Heart left ventricle (tissue), 16 donors: ENCODE measurements at places on chromosomes 16 and 17. TPM values are rescaled to one million over a fixed set of nuclear protein-coding genes. Genes with fewer than 3 reads are reported as not detected.

- no peak for DNase-seq
Measured at GRCh38 chr16:84606081-84606875, 11.6 kb downstream of the COTL1 start.

The DNASE1L2 gene
- not detected for total RNA-seq

DNA sequence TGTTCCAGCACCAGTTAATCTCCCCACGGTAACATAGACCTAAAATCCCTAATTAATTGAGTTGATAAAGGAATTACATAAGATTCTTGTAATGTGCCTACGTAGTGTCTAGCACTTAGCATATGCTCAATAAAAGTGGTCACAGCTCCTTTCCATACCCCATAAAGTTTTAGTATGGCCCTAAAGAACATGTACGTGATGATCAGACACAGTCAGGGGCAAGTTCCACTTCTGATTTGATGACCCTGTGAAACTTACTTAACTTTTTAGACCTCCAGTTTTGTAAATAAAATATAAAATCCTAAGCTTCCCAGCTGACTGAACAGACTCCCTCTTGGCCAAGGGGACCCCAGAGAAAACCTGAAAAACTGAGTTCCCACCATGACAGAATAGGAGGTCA lies 391.3 kb upstream of the ERCC4 start:
- DNase-seq: no peak

DNA sequence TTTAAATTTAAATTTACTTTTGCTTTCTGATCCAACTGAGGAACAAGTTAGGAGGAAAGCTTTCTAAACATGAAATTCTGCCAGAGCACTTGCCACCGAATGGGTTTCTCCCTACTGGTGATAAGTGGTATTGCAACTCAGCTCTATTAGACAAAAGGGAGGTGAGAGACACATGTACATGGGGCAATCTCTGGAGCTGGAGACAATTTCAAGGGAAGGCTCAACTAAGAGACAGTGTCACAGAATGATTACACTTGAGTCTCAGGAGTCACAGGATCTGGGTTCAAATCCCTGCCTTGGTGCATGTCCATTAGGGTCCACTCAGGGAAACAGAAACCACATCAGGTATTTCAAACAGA lies 37.4 kb downstream of the SOCS1 start:
- DNase-seq: no peak

- no peak for DNase-seq
Measured at GRCh38 chr17:48715496-48716399, 6.6 kb downstream of the PRAC1 start.

DNA sequence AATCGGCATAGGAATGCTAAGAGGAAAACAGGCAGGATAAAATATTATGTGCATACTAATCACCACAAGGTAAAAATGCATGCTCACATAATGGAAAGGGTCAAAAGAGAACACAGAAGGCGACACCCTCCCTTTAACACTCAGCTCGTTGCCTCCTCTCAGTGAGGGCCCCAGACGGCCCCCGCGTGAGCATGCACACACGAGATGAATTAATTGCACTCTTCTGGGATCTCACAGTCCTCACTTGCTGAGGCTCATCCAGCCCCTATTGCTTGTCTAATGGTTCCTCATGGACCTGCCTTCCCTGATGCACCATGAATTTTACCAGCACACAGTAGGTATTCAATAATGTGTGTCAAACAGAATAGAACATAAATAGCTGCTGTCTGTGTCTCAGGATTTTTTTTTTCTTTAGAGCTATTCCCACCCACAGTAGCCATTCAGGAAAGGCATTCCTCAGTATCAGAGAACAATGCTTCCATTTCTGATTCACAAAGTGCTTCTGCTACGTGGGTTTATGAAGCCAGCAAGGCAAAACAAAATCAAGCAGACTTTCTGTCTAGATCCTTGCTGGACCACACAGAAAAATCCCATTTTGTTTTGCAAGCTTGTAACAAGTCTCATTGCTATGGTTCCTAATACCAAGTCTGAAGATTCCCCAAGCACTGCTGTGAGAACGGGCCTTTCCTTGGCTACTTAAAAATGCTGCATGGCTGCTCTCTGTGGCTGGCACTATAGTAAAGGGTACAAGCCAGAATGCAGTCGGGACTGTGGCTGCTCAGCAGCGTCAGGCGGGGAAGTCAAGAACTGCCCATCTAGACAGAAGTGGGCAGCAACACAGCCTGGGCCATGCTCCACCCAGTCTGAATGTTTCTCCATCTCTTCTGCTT lies 43.6 kb downstream of the TOM1L2 start:
- DNase-seq: no peak

The C16orf89 gene
- 38.4 TPM for total RNA-seq

- DNase-seq: no peak
Measured at GRCh38 chr17:11216976-11217375, 24.0 kb upstream of the SHISA6 start.

DNA sequence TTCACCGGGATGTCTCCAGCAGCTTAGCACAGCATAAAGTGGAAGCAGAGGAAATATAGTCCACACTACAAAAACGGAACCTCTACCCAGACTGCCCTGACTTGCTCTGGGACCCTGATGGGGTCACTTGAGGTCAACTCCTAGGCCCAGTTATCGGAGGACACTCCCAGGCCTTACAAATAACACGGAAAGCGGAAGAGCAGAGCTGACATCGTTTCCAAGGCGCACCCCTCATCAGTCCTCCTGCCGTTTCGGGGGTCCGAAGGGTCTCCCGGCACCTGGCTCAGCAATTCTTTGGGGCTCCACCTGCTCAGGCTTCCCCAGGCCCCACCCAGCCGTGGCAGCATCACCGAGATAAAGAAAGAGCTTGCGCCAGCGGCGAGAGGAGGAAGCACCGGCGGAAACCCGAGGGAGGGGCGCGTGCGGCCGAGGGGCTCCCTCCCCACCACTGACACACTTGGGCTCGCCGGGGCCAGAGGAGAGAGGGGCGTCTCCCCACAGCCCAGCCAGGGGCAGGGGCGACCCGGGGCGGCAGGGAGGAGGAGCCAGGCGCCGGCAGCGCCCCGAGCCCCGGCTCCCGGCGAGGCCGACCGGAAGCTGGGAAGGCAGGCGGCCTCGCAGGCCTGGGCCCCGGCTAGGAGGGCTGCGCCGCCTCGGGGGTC lies 727 bp downstream of the CORO7 start:
- DNase-seq: no peak

The ST6GALNAC2 gene
- 4.9 TPM for total RNA-seq

The PIGW gene
- total RNA-seq: 7.6 TPM

DNA sequence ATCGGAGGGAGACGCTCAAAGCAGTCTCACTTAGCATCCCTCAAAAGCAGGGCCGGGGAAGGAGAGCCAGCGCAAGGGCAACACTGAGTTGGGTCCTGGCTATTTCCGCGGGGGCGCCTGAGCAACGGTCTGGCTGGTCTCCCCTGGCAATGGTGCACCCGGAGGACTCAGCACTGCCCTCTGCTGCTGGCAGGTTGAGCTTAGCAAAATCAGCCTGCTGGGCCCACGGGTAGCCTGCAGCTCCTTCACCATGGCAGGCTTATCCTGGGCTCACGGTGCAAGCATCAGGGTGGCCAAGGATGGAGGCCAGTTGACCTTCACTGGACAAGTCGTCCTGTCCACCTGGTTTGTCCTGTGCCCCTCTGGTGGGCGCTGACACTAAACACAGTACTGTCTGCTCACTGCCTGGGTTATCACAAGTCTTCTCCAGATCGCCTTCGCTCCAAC lies 14.4 kb upstream of the ALDH3A1 start:
- peak; percentile 80 for DNase-seq

The KCNJ16 gene
- total RNA-seq: not detected

DNA sequence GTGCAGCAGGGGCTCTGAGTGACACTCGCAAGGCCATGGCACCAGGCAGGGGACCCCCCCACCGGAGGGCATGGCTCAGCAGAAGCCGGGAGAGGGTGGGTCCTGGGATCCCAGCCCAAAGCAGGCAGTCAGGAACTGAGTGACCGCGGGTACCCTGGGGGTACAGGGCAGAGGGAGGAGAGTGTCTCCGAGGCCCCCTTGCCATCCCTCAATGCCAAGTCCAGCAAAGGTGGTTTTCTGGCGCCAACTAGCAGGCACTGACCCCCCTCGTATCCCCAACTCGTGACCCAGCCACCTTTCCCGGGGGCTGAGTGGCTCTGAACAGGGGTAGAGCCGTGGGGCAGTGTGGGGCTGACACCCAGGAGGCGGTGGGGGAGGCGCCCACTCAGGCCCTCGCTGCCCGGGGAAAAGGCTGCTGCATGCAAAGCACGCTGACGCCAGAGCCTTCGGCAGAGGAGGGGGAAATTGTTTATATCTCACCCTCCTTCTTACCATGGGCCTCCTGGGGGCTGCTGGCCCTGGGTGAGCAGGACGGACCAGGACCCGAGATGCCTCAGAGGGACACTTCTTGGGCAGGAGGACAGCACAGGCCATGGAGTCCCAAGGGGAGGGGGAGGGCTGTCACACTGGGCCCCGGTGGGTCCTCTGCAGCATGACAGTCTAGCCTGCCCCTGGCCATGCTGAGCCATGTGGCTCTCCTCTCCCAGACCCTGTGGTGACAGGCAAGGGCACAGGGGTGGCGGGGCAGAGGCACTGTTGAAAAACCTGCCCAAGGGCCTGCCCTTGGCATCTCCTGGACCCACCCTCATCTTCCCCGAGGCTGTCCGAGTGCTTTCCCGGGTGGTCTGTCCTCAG lies 14.6 kb upstream of the ENPP7 start:
- no peak for DNase-seq
